Endothelial cell of coronary artery (primary cell): ENCODE measurements at places on chromosomes 7 and 10. TPM values are rescaled to one million over a fixed set of nuclear protein-coding genes. Genes with fewer than 3 reads are reported as not detected.

The GPER1 gene
- total RNA-seq: 0.75 and 0.99 TPM in 2 replicates

The CRYGN gene
- total RNA-seq: not detected in 2 replicates

The IFIT3 gene
- total RNA-seq: 1.7 and 3.5 TPM in 2 replicates

The CDH23 gene
- under 0.01 TPM in 2 replicates for total RNA-seq

The NME8 gene
- not detected in 2 replicates for total RNA-seq

The MDH2 gene
- 51.0 and 62.7 TPM in 2 replicates for total RNA-seq

The GARIN1A gene
- 0.18 and 0.28 TPM in 2 replicates for total RNA-seq

The VAX1 gene
- total RNA-seq: not detected in 2 replicates

The INHBA gene
- 4.0 and 4.5 TPM in 2 replicates for total RNA-seq

The FAM237B gene
- total RNA-seq: not detected in 2 replicates

The LRRD1 gene
- total RNA-seq: not detected in 2 replicates

The MGAM2 gene
- total RNA-seq: under 0.01 TPM in 1 of 2 replicates, not detected in the other

The CHST12 gene
- 4.6 and 6.7 TPM in 2 replicates for total RNA-seq

The CHAT gene
- total RNA-seq: not detected in 2 replicates

The PBLD gene
- total RNA-seq: 1.6 and 2.9 TPM in 2 replicates

The ZNF736 gene
- total RNA-seq: 2.6 and 7.9 TPM in 2 replicates

The CALHM3 gene
- not detected in 2 replicates for total RNA-seq

The PTER gene
- total RNA-seq: 3.1 and 6.7 TPM in 2 replicates

The CXCL12 gene
- 1.4 and 34.2 TPM in 2 replicates for total RNA-seq

The LAMTOR4 gene
- 114 and 120 TPM in 2 replicates for total RNA-seq

The GJD4 gene
- under 0.01 and 0.09 TPM in 2 replicates for total RNA-seq

The CRHR2 gene
- total RNA-seq: not detected in 2 replicates

The ATOH7 gene
- not detected in 2 replicates for total RNA-seq

The CCL24 gene
- total RNA-seq: 0.28 TPM in 1 of 2 replicates, not detected in the other

The MYO1G gene
- under 0.01 and 0.09 TPM in 2 replicates for total RNA-seq
